ENCODE measurements at places on chromosomes 11 and 22. TPM values are rescaled to one million over a fixed set of nuclear protein-coding genes. Genes with fewer than 3 reads are reported as not detected.

The TRIM64C gene
- total RNA-seq: not detected

The AIFM3 gene
- total RNA-seq: not detected

The SAA2 gene
- not detected for total RNA-seq

The RGL4 gene
- 7.1 TPM for total RNA-seq

The SERPING1 gene
- total RNA-seq: not detected

The PAK1 gene
- total RNA-seq: 33.1 TPM

The GNAZ gene
- total RNA-seq: 1.2 TPM

The MAP6 gene
- 0.11 TPM for total RNA-seq

The SNU13 gene
- total RNA-seq: 329 TPM

The OR52N4 gene
- not detected for total RNA-seq

The NELL1 gene
- total RNA-seq: not detected

The ZFP91 gene
- 55.6 TPM for total RNA-seq

The OR8I2 gene
- not detected for total RNA-seq

The EMID1 gene
- not detected for total RNA-seq

The GPHA2 gene
- total RNA-seq: not detected

The DEPDC7 gene
- 2.8 TPM for total RNA-seq

The TCN2 gene
- not detected for total RNA-seq

The INPPL1 gene
- 93.9 TPM for total RNA-seq

The TIRAP gene
- total RNA-seq: 10.1 TPM

The LRRC74B gene
- total RNA-seq: not detected

The GCAT gene
- total RNA-seq: 10.9 TPM

The PRPF19 gene
- 199 TPM for total RNA-seq

The LDLRAD3 gene
- 0.27 TPM for total RNA-seq

The TRIM3 gene
- 5.4 TPM for total RNA-seq

All from activated CD8-positive, alpha-beta memory T cell treated with anti-CD3 and anti-CD28 coated beads for 36 hours (primary cell).